AG04449 (cell line): ENCODE measurements at places on chromosomes 12 and 14.

DNA sequence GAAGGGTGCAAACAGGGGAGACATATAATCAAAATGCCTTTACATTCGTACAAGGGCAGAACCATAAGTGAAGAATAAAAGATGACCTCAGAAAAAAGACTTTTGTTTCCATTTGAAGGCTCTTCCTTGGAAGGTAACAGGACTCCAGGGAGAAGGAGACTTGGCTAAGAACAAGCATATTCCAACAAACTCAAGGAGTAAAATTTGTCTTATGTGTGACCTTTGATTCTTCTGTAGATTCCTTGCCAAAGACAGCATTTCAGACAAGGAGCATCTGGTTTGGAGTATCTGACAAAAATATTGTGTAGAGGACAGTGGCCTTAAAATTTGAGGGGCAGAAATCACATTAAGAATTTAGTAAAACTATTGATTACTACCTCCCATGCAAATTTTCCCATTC lies 991.9 kb downstream of the FLRT2 start:
- no peak for DNase-seq

- DNase-seq, result no peak
Observed at GRCh38 chr14:64388533-64389285, 556 bp downstream of the MTHFD1 start.

- no peak for DNase-seq
Observed at GRCh38 chr12:124032265-124032886, 59.4 kb downstream of the ZNF664 start.

DNA sequence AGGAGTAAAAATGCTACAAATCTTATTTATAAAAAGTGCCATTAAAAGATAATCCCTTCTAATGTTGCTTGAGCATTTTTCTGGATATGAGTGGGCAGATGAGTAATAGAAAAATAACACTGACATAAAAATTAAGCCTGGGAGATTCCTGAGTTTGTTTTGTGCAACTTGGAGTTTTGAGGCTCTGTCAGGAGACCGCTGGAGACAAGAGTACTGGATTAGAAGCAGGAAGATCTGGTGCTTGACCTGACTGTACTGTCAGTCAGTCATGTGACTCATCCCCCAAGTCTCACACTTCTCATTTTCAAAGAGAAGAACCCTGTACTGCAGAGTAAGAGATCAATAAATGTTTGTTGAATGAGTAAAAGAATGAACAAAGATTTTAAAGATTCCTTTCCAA lies 29.4 kb downstream of the ANO4 start:
- peak; percentile 16 for DNase-seq

- DNase-seq, result no peak
Observed at GRCh38 chr14:86505808-86506207, 975.9 kb downstream of the FLRT2 start.

DNA sequence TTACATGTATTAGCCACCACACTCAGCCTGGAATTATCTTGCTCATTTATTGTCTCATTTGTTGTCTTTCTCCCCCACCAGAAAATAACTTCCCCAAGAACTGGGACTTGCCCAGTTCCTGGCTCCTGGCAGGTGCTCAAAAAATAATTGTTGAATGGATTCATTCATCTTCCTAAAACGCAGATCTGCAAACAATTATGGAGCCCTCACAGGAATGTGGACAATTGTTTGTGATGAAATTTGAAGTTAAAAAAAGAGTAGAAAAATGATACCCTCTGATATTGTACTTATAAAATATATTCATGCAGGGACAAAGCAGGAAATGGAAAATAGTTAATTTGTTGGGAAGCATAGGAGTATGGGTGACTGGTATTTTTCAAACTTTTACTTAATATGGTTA lies 60.7 kb upstream of the MAP1LC3B2 start:
- DNase-seq, result no peak

GRCh38 chr12:109222062-109222461 lies 87.0 kb downstream of the FOXN4 start:
- no peak for DNase-seq

DNA sequence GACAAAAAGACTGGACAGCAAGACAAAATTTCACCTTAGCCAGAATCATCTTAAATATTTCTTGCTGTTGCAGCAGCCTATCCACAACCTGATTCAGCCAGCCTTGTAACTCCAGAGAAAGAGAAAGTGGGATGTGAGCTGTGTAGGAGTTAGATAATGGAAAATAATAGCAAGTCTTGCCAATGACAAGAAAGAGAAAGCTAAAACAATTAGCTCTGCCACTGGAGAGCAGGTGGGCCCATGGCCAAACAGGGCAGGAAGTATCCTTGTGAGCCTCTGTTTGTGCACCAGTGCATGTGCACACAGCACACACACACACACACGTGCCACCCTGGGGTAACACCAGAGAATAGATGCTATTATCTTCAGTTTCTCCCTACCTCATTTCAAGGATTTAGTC lies 106.0 kb upstream of the CCDC196 start:
- no peak for DNase-seq

DNA sequence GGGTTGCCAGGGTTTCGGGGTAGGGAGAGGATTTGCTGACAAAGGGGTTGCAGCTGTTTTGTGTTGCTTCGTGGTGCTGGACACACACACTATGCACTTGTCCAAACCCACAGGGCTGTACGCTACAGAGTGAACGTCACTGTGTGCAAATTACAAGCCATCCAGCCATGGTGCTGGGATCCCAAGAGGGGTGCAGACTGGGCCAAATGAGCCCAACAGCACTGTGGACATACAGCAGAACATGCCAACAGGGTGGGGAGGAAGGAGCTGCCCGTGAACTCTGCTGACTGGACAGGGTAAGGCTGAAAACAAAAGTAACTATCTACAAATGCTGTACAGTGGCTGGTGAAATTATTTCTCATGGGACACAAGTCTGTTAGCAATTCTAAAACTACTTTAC lies 25.2 kb downstream of the POLE start:
- no peak for DNase-seq

DNA sequence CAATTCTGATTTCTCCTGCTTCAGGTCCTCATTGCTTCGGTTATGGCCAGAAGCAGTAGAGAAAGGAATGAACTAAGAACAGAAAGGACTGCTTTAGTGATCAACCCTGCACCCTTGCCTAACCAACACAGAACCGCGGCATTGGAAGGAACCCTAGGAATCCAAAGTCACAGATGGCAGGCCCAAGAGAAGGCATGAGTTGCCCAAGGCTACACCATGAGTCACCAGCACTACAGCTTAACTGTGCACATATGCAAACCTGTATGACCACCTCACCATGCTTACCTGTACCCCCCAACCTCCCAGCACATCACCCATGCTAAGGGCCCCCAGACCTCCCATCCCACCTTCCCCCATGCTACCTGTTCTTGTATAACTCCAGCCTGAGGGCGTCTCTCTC lies 25.9 kb upstream of the BLTP3B start:
- no peak for DNase-seq

DNA sequence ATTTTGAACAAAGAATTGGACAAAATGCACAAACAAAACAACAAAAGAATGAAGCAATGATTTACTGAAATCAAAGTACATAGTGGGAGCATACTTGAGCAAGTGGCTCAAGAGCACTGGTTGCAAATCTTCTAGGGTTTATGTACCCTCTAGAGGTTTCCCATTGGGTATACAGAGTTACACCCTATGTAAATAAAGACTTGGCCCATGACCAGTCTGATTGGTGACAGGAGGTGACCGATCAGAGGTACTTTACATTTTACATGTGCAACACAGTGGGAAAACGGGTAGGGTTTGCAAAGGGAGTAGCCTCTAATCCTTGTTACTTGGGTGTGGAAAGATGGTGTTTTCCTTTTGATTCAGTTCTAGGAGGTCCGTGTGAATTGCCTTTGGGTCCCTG lies 10.6 kb upstream of the FAM181A start:
- no peak for DNase-seq

- DNase-seq, result no peak
Observed at GRCh38 chr14:21964180-21964579, 290.6 kb upstream of the OR4E1 start.

- no peak for DNase-seq
Observed at GRCh38 chr12:47237751-47238211, 158.0 kb upstream of the AMIGO2 start.

DNA sequence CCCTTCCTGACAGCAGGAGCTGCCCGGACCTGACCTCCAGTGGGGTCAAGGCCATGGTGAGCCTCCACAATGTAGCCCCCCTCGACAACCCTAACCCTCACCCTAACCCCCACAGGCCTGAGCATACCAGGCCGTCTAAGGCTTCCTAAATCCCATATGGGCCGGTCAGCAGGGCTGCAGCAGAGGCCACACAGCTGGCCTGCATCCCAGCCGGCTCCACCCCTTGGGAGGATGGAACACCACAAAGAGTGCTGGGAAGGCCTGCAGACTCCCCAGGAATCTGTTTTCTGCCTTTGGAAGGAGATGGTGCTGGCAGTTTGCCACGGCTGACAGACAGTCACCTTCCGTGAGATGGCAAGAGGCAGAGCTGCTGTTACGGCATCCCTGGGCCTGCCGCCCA lies 2.8 kb downstream of the TMEM179 start:
- DNase-seq, result no peak

GRCh38 chr12:80769553-80770140 lies 52.9 kb downstream of the MYF5 start:
- no peak for DNase-seq

DNA sequence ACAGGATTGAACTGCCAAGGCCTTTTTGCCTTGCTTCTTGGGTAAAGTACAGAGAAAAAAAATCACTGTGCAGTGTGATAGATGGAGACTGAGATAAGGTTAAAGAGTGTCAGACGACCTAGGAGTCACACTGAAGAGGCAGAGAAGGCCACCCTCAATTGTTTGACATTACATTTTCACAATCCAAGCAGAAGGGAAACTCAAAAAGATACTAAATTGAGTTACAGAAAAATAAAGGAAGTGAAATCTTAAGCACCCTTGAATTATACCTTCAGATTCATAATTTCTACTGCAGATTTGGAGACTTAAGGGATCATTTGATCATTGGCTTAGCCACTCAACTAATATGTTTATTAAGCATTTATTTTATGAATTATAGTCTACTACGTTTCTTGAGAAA lies 97.1 kb downstream of the MYF5 start:
- DNase-seq, result no peak

DNA sequence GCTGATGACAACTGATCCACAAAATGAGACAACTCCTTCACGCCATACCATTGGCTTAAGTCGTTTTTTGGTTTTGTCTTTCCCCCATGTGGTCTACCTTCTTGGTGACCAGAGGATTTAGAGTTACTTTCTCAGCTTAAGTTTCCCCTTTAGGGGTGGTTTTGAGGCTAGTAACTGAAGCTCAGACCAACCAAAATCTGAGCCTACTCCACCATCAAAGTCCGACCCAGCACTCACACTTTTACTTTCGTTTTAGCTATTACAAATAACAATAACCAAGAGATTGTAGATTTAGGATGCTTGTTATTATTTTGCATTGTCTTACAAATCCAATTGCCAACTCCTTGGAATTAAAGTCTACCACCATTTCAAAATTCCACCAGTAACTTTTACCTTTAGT lies 130.6 kb upstream of the MDM1 start:
- no peak for DNase-seq
